Inflammatory macrophage treated with lipopolysaccharide for 4 hours (primary cell): ENCODE measurements at places on chromosomes 4 and X.

GRCh38 chr4:4358093-4358854 lies 28.6 kb upstream of the NSG1 start:
- DNase-seq = no peak

- no peak for DNase-seq
Observed at GRCh38 chr4:47238667-47239066, 207.3 kb downstream of the GABRB1 start.

- DNase-seq = no peak
Observed at GRCh38 chr4:2284934-2285612, 23.2 kb upstream of the MXD4 start.

- DNase-seq = no peak
Observed at GRCh38 chr4:1232661-1233621, 16.0 kb downstream of the CTBP1 start.

- DNase-seq = no peak
Observed at GRCh38 chr4:82909326-82909725, 8.8 kb downstream of the THAP9 start.

- DNase-seq = peak; percentile 11
Observed at GRCh38 chrX:78029663-78030062, 60.2 kb upstream of the PGAM4 start.

DNA sequence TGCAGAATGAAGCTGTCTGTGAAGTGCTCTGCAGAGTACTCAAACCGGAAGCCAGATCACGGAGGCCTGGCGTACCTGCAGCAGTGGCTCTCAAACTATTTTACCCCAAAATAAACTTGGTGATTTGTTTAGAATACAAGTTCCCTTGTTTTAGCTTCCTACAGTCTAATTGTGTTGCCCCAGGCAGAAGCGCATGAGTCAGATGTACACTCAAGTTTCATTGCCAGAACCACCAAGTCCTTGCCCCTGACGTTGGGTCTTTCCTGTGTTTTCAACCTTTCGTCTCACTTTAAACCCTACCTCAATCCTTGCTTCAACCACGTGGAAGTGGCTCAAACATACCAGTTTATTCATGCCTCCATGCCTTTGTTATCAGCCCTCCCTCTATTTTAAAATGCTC lies 66.2 kb upstream of the SLC7A11 start:
- DNase-seq = no peak

DNA sequence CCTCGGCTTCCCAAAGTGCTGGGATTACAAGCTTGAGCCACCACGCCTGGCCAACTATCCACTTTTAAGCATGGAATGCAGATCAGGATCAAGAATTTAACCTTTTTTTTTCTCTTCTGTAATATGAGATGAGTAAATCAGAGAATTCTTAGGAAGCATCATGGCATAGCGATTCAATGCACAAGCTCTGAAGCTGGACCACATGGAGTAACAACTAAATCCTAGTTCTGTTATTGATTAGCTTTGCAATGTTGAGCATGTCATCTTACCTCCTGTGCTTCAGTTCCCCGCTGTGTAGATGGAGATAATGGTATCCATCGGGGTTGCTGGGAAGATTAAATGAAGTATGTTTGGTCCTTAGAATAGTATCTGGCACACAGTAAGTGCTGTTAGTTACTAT lies 1.9 kb upstream of the SNX25 start:
- DNase-seq = no peak

GRCh38 chrX:13087322-13088155 lies 43.1 kb upstream of the FAM9C start:
- peak; percentile 89 for DNase-seq
